ENCODE measurements at places on chromosomes 13 and 19. TPM values are rescaled to one million over a fixed set of nuclear protein-coding genes. Genes with fewer than 3 reads are reported as not detected.

The ZNF578 gene
- total RNA-seq, result 4.7 TPM

GRCh38 chr13:35796623-35797022 lies 320.1 kb upstream of the MAB21L1 start:
- DNase-seq, result no peak

The OSCAR gene
- total RNA-seq, result 8.0 TPM

The PCDH17 gene
- 12.3 TPM for total RNA-seq

DNA sequence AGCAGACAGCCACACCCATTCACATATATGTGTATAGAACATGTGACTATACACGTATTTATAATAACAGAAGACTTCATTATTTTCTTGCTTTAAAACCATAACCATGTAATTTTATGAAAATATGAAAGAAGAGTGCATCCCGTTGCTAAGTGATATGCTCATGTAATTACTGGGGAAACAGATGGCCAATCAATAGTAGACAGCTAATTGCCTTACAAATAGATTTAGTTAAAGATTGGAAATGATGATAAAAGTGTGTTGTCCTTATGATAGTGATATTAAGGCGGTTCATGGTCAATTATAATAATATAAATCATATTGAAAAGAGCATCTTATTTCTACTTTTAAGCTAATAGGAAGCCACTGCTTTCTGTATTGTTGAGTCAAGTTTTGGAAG lies 95.9 kb downstream of the RFC3 start:
- no peak for DNase-seq

The TJP3 gene
- total RNA-seq, result 2.1 TPM

Data from thoracic aorta (tissue), 2 donors.